ENCODE measurements at places on chromosomes 16 and 17.

GRCh38 chr16:10597187-10597601, 16.8 kb upstream of the EMP2 start:
- no peak for DNase-seq

DNA sequence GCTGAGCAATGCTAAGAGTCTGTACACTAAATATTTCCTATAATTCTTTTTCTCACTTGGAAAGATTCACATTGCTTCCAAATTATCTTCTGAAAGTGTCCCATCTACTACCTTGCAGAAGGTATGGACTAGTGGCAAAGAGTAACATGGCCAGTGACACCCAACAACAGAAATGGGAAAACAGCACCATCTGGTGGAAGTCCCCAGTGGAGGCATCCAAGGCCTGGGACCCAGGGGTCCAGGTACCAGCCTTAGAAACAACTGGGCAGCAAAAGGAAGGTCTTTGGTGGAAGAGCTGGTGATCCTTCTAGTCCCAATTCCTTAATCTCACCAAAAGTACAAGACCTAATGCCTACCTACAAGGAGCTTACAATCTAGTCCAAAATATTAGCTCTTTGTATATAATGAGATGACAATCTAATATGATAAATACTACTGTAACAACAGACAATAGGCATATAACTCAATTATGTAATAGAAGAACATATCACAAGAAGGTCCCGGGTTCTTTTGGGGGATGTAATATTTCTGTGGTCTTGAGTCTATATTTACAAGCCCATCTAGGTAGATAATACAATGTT, 55.3 kb downstream of the SKAP1 start:
- DNase-seq, result no peak

GRCh38 chr16:11613381-11614303, 26.9 kb upstream of the LITAF start:
- no peak for DNase-seq

DNA sequence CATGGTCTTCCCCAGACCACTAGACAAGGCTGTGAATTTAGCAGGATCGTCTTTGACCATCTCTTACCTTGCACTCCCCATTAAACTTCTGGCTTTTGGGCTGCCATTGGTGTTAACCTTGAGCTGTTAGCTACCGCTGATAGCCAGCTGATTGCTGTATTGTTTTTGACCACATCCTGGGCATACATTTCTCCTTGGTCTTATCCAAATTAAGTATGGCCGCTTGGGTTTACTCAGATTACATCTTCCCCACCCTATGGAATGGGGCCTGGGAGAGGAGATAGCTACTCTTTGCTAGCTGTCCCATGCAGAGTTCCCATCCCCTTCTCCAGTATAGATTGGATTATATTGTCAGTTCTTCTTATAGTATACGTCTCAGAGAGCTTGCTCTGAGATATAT, 270.4 kb upstream of the ELAC2 start:
- DNase-seq, result no peak

DNA sequence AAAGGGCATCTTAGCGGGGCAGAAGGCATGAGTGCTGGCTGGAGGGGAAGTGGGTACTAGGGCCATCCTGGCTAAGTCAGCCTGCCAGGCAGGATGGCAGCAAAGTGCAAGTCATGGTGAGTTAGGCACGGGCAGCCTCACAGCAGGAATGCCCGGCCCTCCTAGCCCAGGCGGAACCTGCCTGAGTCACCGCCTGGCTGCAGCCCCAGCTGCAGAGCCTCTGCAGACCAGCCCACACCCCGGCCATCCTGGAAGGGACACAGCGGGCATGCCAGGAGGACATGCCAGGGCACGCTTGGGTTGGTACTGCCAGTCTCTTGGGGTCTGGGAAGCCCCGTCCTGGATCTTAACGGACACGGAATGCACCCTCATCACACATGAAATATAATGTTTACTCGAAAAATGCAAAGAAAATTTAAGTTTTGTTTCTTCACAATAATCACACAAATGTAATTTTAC, 5.0 kb upstream of the ALDH3A1 start:
- no peak for DNase-seq

DNA sequence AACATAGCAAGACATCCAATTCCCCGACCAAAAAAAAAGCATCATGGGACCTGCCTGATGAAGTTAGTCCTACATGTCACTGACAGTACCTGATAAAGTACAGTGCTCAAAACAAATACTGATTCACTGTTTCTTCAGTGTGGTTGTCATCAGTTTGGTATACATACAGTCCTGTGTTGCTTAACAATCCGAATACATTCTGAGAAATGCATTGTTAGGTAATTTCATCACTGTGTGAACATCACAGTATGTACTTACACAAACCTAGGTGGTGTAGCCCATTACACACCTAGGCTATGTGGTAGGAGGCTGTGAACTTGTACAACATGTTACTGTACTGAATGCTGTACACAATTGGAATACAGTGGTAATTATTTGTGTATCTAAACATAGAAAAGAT, 19.0 kb upstream of the FA2H start:
- no peak for DNase-seq

- no peak for DNase-seq
Observed at GRCh38 chr16:75273054-75273925, 21.9 kb upstream of the BCAR1 start.

GRCh38 chr17:75649687-75650086, 16.5 kb downstream of the SMIM5 start:
- DNase-seq, result no peak

GRCh38 chr17:77245162-77245926, 104.6 kb downstream of the SEC14L1 start:
- no peak for DNase-seq

GRCh38 chr17:79800325-79801155, 3.7 kb upstream of the CBX8 start:
- DNase-seq, result no peak

DNA sequence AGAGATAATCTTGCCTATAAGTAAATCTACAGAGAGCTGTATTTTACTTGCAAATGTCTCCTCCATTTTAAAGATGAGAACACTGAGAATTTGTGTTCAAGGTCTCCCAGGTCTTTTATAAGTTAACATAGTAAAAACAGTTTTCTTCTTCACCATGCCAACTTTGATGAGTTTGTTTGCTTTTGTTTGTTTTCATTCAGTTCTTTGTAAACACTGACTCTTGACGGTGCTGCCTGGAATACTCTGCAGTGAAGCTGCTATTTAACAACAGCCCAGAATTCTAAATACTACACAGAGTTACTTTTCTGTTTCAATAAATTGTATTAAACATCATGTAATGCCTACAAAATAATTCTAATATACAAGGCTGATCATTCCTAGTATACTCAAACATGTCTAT, 41.4 kb upstream of the PITPNM3 start:
- DNase-seq, result no peak

GRCh38 chr17:76132574-76133338, 8.3 kb downstream of the FOXJ1 start:
- no peak for DNase-seq

DNA sequence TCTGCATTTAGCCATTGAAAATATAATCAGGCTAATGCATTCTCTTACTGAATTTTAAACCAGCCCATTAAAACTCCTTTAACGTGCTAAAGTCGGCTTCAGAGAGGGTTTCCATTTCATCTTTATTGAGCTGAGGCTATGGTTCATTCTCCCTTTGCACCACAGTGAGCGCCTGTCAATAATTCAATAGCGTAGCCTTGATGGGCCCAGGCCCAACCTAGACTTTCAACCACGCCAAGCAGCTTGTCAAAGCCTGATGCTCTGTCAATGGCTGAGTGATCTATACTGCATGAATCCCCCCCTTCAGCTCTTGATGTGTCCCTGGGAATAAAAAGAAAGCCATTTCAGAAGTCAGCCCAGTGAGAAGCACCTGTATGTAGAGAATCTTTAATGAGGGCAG, 106.0 kb downstream of the RBFOX1 start:
- no peak for DNase-seq

Data from activated CD8-positive, alpha-beta memory T cell treated with anti-CD3 and anti-CD28 coated beads for 24 hours (primary cell).